ENCODE measurements at places on chromosomes 2 and 18.

GRCh38 chr18:57094175-57094574, 52.7 kb upstream of the BOD1L2 start:
- DNase-seq = no peak

GRCh38 chr18:55777666-55778304, 189.8 kb upstream of the TCF4 start:
- no peak for DNase-seq

GRCh38 chr18:3794537-3795348, 344.8 kb downstream of the TGIF1 start:
- DNase-seq = no peak

DNA sequence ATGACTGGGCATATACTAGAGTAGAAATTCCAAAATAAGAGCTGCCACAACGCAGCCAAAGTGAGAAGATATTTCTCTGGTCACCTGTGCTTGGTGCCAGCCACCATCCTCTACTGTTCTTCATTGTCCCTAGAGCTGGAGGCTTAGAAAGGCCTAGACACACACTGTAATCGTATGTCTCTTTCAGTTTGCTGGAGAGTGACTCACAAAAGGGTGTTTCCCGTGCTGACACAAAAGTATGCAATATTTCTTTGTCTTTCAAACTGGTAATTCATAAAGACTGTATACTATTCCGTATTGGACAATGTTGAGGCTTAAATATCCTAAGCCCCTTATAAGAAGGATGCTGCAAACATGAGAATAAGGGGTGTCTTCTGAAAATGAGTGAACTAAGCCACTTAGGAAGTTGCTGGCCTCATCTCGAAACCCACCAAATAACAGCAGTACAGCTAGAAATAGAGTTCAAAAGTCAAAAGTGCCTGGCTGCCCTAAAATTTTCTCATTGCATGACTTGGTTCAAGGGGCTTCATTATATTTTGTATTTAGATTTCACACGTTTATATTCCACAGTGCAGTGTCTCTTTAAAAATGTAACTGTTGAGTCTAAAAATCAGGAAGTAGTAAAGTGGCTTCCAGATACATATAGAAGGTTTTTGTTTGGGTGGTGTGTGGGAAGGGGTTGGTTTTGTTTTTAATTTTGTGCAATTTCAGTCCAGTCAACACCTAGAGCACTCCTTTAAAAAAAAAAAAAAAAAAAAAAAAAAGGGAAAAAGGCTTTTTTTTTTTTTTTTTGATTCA, 601.1 kb downstream of the ARHGAP15 start:
- no peak for DNase-seq

DNA sequence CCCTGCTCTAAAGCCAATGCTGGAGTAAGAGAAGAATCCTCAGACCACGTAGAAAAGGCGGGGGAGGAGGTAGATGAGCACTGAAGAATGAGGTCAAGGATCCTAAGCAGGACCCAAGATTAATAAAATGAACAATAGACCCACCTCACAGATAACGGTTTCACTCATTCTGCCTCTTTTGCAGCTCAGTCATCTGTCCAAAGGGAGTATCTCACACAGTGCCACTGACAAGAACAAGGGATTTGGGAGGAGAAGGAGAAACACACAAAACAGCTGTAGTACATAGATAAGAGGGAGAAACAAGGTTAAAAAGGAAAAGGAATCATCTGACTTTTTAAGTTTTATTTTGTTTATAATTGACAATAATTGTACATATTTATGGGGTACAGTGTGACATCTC, 30.9 kb upstream of the SULT1C4 start:
- no peak for DNase-seq

GRCh38 chr2:178707476-178707875, 99.7 kb downstream of the TTN start:
- no peak for DNase-seq

DNA sequence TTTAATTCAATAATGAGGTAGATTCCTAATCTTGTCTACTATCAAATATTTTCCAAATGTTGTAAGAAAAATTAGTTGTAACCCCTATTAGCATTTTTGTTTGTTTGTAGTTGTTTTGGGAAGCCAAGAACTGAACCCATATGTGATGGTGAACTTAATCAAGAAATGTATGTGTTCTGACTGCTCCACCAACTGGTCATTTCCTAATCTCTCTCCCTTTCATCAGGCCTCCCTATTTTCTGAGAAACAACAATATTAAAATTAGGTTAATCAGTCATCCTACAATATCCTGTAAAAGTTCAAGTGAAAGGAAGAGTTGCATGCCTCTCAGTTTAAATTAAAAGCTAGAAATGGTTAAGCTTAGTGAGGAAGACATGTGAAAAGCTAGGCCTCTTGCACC, 504.0 kb downstream of the EPHA4 start:
- no peak for DNase-seq

- DNase-seq = no peak
Measured at GRCh38 chr2:197576631-197577030, 60.8 kb downstream of the MOB4 start.

Data from stimulated activated CD8-positive, alpha-beta memory T cell treated with anti-CD3 and anti-CD28 coated beads, Interleukin-15, amount 100 ng/mL, for 24 hours (primary cell).